ENCODE measurements at places on chromosomes 11 and 22. TPM values are rescaled to one million over a fixed set of nuclear protein-coding genes. Genes with fewer than 3 reads are reported as not detected.
A peak's percentile ranks its signal among the peaks of the same experiment; 100 is the strongest.

FGF4 gene
- 0.59 TPM for total RNA-seq

SEC14L2 gene
- total RNA-seq, result 8.5 TPM

YPEL4 gene
- 0.13 TPM for total RNA-seq

OR4D5 gene
- not detected for total RNA-seq

SLC22A9 gene
- not detected for total RNA-seq

VPREB3 gene
- total RNA-seq, result 0.50 TPM

DNA sequence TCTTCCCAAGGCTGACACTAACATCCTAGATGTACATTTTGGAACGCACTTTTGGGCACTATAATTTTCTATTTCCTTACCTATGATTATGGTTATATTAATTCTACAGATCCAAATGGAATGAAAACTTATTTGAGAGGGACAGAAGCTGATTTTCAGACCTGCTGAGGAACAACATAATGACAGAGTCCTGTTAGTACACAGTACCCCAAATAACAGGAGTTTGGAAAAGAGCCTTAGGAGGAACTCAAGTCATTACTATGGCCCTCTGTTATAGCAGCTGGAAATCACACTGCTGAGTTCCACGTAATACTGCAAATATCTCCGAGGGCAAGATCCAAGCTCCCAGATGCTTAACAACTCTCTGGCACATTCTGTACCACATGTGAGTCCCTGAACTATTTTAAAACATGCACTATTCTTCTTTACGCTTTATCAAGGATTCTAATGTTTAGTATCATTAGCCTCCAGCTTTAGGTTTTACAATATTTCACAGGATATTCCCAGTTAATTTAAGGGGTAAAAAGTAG, 1027.7 kb upstream of the CCDC90B start:
- DNase-seq, result no peak
- no peaks in the 10 kb centered on the region for H3K36me3 ChIP-seq
- H3K27ac ChIP-seq, result no peak overlapping the region
- no peaks in the 10 kb centered on the region for H3K27me3 ChIP-seq
- no peaks in the 10 kb centered on the region for H3K4me1 ChIP-seq

GRCh38 chr11:70660059-70660888, 261.9 kb downstream of the CTTN start:
- H3K36me3 ChIP-seq, result peaks cover 9% of the 10 kb centered on the region
- H3K4me1 ChIP-seq, result peaks cover 21% of the 10 kb centered on the region
- H3K27me3 ChIP-seq, result no peaks in the 10 kb centered on the region

DNA sequence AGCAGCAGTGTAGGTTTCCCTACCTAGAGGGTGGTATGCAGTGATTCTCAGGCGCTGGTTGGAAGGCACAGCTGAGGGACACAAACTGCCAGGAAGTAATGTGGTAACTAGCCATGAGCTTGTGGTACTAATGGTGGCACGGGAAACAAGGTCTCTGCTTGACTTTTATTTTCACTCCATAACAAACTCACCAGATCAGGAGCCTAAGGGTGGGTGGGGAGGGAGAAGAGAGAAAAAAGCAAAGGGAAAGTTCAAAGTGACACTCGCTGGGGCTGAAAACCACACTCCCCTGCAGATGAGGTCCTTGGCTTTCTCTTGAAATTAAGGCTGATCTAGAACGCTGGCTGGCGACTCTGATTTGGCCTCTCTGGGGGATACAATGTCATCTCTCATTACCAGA, 22.0 kb downstream of the TRAF6 start:
- peaks cover 6% of the 10 kb centered on the region for H3K36me3 ChIP-seq
- DNase-seq, result no peak
- H3K27me3 ChIP-seq, result no peaks in the 10 kb centered on the region
- H3K27ac ChIP-seq, result no peak overlapping the region
- H3K4me1 ChIP-seq, result no peaks in the 10 kb centered on the region
- no peak overlapping the region for H3K4me3 ChIP-seq

DNA sequence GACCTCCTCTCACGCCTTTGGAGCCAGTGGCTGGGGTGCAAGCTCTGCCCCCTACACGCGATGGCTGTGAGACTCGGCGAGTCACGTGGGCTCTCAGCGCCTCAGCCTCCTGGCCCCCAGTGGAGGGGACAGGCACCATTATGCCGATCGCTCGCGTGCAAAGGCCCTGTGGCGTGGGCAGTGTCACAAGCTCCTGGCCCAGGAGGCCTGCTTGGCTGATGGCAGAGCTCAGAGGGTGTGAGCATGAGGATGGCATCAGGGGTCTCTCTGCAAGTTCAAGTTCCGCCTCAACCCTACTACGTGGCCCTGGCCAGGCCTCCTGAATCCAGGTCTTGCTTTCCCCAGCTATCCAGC, 90.8 kb upstream of the KCNQ1OT1 start:
- peak overlapping the region; percentile 9 for H3K4me3 ChIP-seq
- H3K27ac ChIP-seq, result no peak overlapping the region
- H3K4me1 ChIP-seq, result no peaks in the 10 kb centered on the region
- H3K27me3 ChIP-seq, result no peaks in the 10 kb centered on the region
- peak; percentile 19 for DNase-seq

SIRT3 gene
- 13.2 TPM for total RNA-seq

- H3K4me3 ChIP-seq, result no peak overlapping the region
- no peaks in the 10 kb centered on the region for H3K27me3 ChIP-seq
- no peak overlapping the region for H3K27ac ChIP-seq
- peaks cover 2% of the 10 kb centered on the region for H3K4me1 ChIP-seq
- no peaks in the 10 kb centered on the region for H3K36me3 ChIP-seq
These were observed 58.7 kb downstream of the CTTN start for GRCh38 chr11:70456921-70457532.

- H3K27me3 ChIP-seq, result no peaks in the 10 kb centered on the region
- no peak overlapping the region for H3K27ac ChIP-seq
- no peak for DNase-seq
- no peak overlapping the region for H3K4me3 ChIP-seq
These were observed 1461.2 kb downstream of the TBC1D22A start for GRCh38 chr22:48223488-48224190.

YPEL1 gene
- 5.4 TPM for total RNA-seq

DNA sequence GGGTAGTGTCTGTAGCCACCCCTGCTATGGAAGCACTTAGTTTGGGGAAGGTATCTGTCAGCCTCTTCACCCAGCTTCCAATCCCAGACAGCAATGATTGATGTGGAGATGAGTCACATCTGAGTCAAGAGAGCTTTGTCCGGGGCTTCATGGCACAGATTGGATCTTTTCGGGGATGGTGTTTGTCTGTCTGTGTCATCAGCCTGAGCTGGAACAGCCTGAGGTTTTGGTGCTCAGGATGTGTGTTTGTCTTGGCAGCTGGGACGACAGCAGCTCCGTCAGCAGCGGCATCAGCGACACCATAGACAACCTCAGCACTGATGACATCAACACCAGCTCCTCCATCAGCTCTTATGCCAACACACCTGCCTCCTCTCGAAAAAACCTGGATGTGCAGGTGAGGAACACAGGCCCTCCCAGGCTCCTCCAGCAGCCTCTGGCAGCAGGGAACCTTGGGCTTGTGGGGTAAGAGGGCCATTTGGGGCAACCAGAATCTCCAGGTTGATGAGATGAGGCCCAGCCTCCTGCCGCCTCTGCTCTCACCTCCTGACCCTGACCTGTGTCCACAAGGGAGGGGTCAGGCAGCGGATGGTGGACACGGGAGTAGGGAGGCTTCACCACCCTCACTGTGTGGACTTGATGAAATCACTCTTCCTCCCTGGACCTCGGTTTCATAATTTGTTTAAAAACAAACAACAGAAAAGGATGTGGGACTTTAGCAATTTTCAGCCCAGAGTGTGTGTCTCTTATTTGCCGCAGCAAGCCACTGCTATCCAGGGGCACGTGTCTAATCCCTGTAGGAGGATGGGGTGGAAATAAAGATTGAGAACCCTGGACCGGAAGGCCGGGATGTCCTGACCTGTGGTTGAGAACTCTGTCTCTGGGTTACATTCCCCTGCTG, 124.3 kb downstream of the DBX1 start:
- no peak overlapping the region for H3K4me3 ChIP-seq
- H3K4me1 ChIP-seq, result peaks cover 33% of the 10 kb centered on the region
- no peaks in the 10 kb centered on the region for H3K27me3 ChIP-seq
- DNase-seq, result no peak

- DNase-seq, result no peak
- no peaks in the 10 kb centered on the region for H3K36me3 ChIP-seq
- no peaks in the 10 kb centered on the region for H3K27me3 ChIP-seq
- no peaks in the 10 kb centered on the region for H3K4me1 ChIP-seq
These were observed 15.9 kb downstream of the PICALM start for GRCh38 chr11:86052693-86053641.

- H3K27me3 ChIP-seq, result peaks cover 14% of the 10 kb centered on the region
- peak; percentile 67 for DNase-seq
- no peaks in the 10 kb centered on the region for H3K4me1 ChIP-seq
- no peak overlapping the region for H3K27ac ChIP-seq
- H3K36me3 ChIP-seq, result no peaks in the 10 kb centered on the region
These were observed 40.5 kb downstream of the GGTLC2 start for GRCh38 chr22:22684580-22685561.

DNA sequence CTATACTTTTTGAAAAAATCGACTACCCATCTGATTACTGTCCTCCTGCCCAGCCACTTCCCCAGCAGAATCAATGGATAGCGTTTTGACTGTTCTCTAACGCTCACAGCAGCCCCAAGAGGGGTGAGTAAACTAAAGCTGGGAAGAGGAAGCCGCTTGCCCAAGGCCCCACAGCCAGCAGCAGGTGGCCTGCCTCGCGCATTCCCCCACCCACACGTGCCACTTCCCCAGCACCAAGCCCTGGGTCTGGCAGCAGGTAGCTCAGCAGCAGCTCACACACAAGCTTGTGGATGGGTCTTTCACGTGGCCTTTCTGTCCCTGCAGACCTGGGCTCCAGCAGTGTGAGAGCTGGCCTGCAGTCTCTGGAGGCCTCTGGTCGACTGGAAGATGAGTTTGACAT, 34.3 kb downstream of the TOM1 start:
- H3K4me1 ChIP-seq, result no peaks in the 10 kb centered on the region
- no peak for DNase-seq
- no peaks in the 10 kb centered on the region for H3K27me3 ChIP-seq
- H3K27ac ChIP-seq, result no peak overlapping the region
- no peak overlapping the region for H3K4me3 ChIP-seq
- H3K36me3 ChIP-seq, result peaks cover 38% of the 10 kb centered on the region

MMP8 gene
- not detected for total RNA-seq

DNA sequence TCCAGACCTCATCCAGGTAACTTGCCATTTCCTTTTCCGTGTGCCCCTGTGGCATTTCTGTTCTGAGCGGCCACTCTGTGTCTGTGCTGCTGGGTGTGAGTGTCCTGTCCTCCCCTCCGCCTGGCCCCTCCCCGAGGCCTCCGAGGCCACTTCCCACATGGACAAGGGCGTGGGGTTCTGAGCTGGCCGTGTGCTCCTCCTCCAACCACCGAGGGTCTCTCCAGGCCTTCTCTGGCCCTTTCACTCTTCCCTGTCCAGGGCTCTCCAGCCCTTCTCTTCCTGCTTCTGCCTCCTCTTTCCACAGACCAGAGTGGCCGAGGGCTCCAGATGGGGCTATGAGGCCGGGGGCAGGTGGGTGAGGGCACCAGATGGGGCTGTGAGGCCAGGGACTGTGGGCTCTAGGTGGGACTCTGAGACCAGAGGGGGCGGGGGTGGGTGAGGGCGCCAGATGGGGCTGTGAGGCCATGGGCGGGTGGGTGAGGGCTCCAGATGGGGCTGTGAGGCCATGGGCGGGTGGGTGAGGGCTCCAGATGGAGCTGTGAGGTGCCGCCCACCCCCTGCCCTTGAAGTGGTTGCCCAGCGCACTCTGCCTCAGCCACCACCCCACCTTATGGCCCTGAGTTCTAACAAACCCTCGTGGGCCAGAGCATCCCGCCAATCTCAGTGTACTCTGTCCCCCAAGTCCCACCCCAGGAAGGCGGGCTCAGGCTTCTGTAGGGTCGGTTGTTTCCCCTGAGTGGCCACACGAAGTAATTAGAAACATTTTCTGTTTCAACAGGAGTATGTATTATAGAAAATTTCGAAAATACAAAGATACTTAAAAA, 24.1 kb downstream of the PTDSS2 start:
- no peak overlapping the region for H3K4me3 ChIP-seq
- DNase-seq, result no peak
- H3K36me3 ChIP-seq, result no peaks in the 10 kb centered on the region
- no peak overlapping the region for H3K27ac ChIP-seq
- H3K4me1 ChIP-seq, result peaks cover 2% of the 10 kb centered on the region

GRCh38 chr22:29315286-29316140, at the start of gene RASL10A:
RASL10A (minus strand) TSS chr22:29315697; CDS start chr22:29315246, 451 bp downstream.
- DNase-seq, result no peak
- H3K4me3 ChIP-seq, result peak within 1 kb of the TSS; percentile 56
- no peaks in the 10 kb centered on the region for H3K4me1 ChIP-seq
- peaks cover 33% of the 10 kb centered on the region for H3K27me3 ChIP-seq

- DNase-seq, result no peak
- H3K4me3 ChIP-seq, result no peak overlapping the region
- no peak overlapping the region for H3K27ac ChIP-seq
- no peaks in the 10 kb centered on the region for H3K27me3 ChIP-seq
- no peaks in the 10 kb centered on the region for H3K4me1 ChIP-seq
These were observed 26.9 kb downstream of the CD82 start for GRCh38 chr11:44592125-44592940.

DNA sequence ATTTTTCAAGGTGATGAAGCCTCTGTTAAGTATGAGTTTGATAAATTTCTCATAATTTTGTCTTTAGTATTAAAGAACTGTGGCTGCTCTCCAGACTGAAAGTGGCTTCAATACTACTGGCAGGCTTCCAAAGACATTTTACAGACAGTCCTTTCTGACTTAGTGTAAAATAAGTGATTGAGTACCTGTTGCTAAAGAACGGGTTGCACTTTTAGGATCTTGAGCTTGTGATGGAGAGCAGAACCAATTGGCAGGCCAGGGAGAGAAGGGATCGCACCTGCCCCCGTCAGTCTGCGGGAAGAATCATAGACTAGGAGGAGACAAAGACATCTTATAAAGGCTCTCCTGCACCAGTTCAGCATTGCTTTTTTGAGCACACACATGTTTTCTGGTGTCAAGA, 4.4 kb downstream of the NCAM1 start:
- H3K4me3 ChIP-seq, result no peak overlapping the region
- no peaks in the 10 kb centered on the region for H3K36me3 ChIP-seq
- H3K4me1 ChIP-seq, result peaks cover 3% of the 10 kb centered on the region
- DNase-seq, result no peak

NLRP10 gene
- not detected for total RNA-seq

DNA sequence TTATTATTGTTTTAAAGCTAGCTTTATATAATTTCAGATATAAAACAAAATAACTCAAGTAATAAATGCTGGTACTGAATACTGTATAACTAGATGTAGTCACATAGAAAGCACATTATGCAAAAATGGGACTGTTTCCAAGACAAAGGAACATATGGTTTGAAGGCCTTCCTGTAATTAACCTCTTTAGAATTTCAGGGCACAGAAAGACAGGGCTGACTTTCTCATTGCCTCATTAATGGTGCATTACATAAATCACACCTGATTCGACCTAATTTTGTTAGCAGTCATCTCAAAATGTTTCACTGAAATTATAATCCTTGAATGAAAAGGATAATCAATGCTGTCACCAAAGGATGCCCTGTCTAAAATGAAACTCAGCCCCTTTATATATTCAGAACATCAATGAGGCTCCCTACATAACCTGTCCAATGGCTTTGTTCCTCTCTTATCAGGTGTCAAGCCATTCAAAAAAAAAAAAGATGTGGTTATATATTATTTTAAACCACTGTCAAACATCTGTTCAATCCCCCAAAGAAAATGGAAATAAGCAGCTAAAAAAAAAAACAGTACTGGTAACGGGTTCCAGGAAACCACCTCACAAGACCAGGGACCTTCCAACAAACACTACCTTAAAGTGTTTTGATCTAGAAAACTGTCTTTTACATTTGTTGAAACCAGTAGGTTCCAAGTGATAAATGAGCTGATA, 77.4 kb downstream of the FAM168A start:
- DNase-seq, result no peak
- H3K4me1 ChIP-seq, result no peaks in the 10 kb centered on the region
- H3K4me3 ChIP-seq, result no peak overlapping the region
- H3K27ac ChIP-seq, result no peak overlapping the region
- no peaks in the 10 kb centered on the region for H3K27me3 ChIP-seq
